Cardiac atrium fibroblast (primary cell): ENCODE measurements at places on chromosomes 1 and 21. TPM values are rescaled to one million over a fixed set of nuclear protein-coding genes. Genes with fewer than 3 reads are reported as not detected.

Gene CLCN6
- total RNA-seq, result 5.4 and 7.6 TPM in 2 replicates

Gene PFKFB2
- total RNA-seq, result 0.72 and 2.4 TPM in 2 replicates

Gene MFAP2
- total RNA-seq, result 20.6 and 38.1 TPM in 2 replicates

Gene KPRP
- total RNA-seq, result not detected in 2 replicates

Gene ZFP69
- 0.54 and 1.6 TPM in 2 replicates for total RNA-seq

Gene C1orf94
- not detected in 2 replicates for total RNA-seq

Gene KRTAP19-8
- not detected in 2 replicates for total RNA-seq

Gene VHLL
- not detected in 2 replicates for total RNA-seq

Gene SLC66A1
- 13.9 and 20.9 TPM in 2 replicates for total RNA-seq

Gene SPAG17
- total RNA-seq, result not detected in 2 replicates
